Lung (tissue), 17 donors: ENCODE measurements at places on chromosomes 1 and 21. TPM values are rescaled to one million over a fixed set of nuclear protein-coding genes. Genes with fewer than 3 reads are reported as not detected.

NGF gene
- total RNA-seq: 0.40 TPM

OR2T33 gene
- not detected for total RNA-seq

NBPF4 gene
- total RNA-seq: not detected

LDLRAD1 gene
- total RNA-seq: 30.1 TPM

CYYR1 gene
- total RNA-seq: 21.6 TPM

KCNE1 gene
- total RNA-seq: 6.5 TPM

TNNI3K gene
- not detected for total RNA-seq

CLCA1 gene
- not detected for total RNA-seq

PTPRC gene
- total RNA-seq: 82.9 TPM

VANGL2 gene
- total RNA-seq: 2.7 TPM

FDPS gene
- 316 TPM for total RNA-seq

RHOU gene
- total RNA-seq: 40.1 TPM

RNU1-2 gene
- total RNA-seq: under 0.01 TPM

CYP4Z1 gene
- 1.3 TPM for total RNA-seq

SHE gene
- total RNA-seq: 33.5 TPM

TCHHL1 gene
- not detected for total RNA-seq

OR10Z1 gene
- not detected for total RNA-seq

RRP1B gene
- 18.1 TPM for total RNA-seq

AUNIP gene
- total RNA-seq: 1.1 TPM

RCOR3 gene
- total RNA-seq: 41.9 TPM

RBP7 gene
- 5.7 TPM for total RNA-seq

ZNF593OS gene
- not detected for total RNA-seq

RAB25 gene
- 75.2 TPM for total RNA-seq
